Activated CD8-positive, alpha-beta T cell treated with anti-CD3 and anti-CD28 coated beads for 36 hours (primary cell): ENCODE measurements at places on chromosomes 6 and 20.
A peak's percentile ranks its signal among the peaks of the same experiment; 100 is the strongest.

DNA sequence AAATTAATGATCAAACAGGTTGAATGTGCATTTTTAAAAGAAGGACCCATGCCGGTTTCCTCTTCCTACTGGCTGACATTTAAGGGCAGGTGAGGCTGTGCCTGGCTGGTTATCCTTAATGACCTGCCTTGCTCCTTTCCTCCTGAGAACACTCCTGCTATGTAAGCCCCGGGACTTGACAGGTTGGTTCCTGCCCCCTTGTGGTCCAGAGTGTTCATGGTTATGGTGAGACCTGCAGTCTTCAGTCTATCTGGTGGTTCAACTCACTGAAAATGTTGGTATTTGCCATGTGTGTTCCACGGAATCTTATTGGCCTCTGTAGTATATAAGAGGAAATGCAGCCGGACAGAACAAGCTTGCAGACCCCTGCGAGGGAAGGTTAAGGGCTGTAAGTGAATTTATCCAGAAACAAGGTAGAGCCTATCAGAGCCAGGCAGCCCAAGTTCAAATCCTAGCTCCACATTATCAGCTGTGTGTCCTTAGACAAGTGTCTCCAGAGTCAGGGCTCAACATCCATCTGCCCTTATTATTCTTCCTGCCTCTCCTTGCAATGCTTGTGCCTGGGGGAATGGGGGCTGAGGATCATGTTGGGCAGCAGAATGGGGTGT, 5.2 kb upstream of the BPIFA3 start:
- peak; percentile 57 for DNase-seq

- no peak for DNase-seq
Measured at GRCh38 chr20:51118985-51119527, 96.1 kb upstream of the KCNG1 start.

DNA sequence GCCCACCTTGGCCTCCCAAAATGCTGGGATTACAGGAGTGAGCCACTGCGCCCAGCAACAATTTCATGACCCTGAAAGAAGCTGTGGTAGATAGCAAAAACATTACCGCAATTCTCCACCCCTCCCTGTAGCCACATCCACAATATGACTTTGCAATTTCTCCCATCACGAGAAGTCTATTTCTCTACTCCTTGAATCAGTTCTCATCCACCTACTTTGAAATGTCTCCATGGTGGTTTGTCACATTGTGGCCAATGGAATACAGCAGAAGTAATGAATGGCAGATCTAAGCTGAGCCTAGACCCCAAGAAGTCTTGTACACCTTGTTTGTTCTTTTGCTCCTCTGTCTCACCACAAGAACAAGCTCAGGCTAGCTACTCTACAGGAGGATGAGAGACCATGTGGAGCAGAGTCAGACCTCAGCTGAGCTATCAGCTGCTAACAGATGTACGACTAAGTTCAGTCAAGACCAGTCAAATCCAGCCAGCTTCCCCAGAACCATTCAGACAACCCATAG, 6.3 kb downstream of the OXT start:
- peak; percentile 39 for DNase-seq

DNA sequence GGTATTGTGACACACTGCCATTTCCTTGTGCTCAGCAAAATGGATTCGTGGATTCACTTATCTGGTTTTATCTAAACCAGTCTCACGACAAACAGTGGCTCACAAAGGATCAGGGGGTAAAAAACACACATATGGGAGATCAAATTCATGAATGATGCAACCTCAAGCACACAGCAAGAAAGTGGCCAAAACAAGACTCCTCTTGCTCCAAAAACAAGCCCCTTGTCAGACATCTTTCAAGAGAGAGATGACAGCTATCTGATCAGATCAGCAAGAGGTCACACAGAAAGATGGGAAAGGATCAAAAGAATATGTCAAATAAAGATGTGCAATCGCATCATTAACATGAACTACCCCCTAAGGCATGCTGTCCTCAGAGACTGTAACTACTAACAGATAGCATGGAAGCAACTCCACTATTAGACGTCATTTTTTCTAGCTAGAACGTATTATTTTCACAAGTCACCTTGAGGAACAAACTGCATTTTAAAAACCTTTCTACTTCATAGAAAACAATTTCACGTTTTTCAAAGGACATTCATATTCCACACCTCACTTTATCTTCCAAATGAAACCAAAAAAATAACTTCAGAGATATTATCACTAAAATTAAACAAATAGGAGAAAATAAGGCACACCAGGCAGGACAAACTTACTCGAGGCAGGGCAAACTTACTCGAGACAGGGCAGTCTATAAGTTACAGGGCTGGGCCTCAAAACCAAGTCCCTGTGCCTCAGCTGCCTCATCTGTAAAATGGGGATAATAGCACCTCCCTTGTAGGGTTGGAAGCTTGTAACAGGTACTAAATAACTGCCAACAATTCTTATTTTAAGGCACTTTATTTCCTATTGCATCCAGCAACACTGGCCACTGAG, 122.3 kb downstream of the PREX1 start:
- DNase-seq = no peak

- no peak for DNase-seq
Measured at GRCh38 chr6:160131636-160132296, 10.2 kb downstream of the SLC22A1 start.

DNA sequence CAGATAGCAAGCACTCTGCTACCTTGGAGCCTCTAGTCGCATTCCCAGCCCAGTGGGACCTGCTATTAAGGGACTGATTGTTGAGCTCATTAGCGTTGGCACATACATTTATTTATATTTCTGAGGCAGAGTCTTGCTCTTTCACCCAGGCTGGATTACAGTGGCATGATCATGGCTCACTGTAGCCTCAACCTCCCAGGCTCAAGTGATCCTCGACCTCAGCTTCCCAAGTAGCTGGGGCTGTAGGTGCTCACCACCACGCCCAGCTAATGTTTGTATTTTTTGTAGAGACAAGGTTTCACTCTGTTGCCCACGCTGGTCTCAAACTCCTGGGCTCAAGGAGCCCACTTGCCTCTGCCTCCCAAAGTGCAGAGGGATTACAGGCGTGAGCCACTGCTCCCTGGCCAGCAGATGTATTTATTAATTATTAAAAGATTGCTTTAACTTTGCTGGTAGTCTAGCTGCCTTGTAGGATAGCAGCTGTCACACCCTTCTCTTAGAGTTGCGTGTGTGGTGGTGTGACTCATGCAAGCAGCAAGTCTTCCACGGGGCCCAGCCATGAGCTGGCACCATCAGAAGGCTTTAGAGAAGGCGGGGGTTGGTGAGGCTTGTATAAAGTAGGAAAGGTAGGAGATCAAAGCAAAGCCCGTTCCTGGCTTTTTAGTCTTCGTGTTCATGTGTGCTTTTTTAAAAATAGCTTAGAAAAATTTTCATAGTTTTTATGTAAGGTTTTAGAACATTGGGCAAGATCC, 16.5 kb downstream of the ACTR5 start:
- DNase-seq = peak; percentile 80

- DNase-seq = peak; percentile 79
Measured at GRCh38 chr6:2733324-2733723, 17.4 kb downstream of the MYLK4 start.

DNA sequence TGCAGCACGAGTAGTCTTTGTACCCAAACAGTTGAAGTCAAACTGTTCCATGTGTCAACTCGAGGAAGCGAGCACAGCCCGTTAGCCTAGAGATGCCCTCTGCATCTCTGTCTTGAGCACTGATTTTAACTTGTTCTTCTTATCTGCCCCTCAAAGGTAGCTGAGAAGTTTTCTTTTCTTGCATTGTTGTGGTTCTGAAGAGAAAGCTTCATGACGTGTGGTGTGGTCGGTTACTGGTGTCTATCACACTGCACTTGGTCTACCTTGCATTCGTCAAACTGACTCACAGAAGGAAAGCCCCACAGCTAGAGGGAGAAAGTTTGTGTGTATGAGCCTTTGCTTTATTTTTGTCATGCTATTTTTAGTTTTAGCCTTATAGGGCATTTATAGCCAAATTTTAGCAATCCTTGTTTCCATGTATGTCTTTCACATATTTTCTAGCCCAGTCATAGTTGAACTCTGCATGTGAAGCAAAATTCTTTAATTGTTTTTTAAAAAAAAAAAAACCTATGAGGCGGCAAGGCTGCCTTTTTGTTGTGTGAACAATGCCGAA, 115.1 kb downstream of the JAG1 start:
- peak; percentile 86 for DNase-seq

DNA sequence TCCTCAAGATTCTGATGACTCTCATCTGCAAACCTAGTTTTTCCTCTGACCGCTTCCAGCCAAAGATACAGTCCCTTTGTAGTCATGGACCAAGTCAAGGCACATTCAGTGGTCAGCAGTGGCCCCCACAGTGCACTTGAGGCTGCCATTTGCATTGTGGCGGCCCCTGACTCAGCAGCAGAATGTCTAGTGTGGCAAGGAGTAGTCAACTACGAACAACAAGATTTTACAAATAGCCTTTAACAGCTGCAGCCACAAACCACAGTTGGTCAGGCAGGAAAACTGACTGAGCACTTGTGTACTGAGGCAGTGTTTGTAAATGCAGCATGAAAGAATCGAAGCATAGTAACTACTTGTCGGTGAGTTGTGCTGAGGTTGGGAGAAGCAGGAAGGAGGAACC, 49.6 kb downstream of the SLC2A12 start:
- no peak for DNase-seq

GRCh38 chr20:23086056-23086566, at the start of gene CD93:
TSS of gene CD93 (minus strand) at chr20:23086324. CDS start at chr20:23086192, 132 bp downstream.
- peak; percentile 42 for DNase-seq

GRCh38 chr20:24096864-24097450, 108.4 kb upstream of the GGTLC1 start:
- no peak for DNase-seq

DNA sequence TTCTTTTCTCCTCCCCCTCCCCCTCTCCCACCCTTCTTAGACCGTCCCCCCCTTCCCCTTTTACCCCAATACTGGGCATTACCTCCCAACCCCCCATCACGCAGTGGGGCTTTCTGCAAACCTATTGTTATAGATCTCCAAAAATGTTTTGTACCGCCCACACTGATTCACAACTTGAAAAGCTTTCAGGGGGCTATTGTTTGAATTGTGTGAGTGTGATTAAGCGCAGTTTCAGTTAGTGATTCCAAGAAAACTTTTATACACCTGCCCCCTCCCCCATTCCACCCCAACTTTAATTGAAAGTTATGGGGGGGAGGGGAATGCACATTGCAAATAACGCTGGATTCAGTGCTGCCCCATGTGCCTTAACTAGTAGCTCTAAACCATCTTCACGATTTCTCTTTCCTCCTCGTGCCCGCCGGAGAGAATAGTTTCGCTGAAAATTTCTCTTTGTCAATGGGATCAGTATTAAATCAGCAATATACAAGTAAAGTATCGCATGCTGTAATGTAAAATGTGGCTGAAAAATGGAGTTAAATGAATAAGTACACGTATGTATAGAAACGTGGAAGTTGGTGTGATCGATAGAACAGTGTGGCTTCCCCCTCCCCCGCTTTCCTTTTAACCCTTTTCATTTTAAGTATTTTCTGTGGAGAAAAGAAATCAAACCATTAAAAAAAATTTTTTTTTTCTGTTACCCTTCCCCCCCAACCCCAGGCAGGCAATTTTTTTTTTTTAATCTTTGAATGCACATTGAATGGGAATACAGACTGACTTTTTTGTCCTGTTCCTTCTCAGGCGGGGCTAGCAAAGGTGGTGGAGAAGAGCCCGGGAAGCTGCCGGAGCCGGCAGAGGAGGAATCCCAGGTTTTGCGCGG, 632 bp downstream of the LIN28B start:
- peak; percentile 14 for DNase-seq

DNA sequence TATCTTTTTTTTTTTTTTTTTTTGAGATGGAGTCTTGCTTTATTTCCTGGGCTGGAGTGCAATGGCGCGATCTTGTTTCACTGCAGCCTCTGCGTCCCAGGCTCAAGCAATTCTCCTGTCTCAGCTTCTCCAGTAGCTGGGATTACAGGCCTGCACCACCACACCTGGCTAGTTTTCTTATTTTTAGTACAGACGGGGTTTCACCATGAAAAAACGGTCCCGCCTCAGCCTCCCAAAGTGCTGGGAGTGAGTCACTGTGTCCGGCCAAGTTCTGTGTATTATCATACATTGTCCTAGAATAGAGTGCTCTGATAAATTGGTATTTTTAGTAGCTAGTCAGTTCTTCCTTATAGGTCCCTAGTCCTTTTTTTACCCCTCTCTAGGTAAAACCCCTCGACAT, 2.8 kb downstream of the SNRPC start:
- no peak for DNase-seq

GRCh38 chr6:149895833-149896271, 2.1 kb downstream of the RAET1E start:
- peak; percentile 71 for DNase-seq

GRCh38 chr6:19789100-19789803, 47.9 kb upstream of the ID4 start:
- no peak for DNase-seq

DNA sequence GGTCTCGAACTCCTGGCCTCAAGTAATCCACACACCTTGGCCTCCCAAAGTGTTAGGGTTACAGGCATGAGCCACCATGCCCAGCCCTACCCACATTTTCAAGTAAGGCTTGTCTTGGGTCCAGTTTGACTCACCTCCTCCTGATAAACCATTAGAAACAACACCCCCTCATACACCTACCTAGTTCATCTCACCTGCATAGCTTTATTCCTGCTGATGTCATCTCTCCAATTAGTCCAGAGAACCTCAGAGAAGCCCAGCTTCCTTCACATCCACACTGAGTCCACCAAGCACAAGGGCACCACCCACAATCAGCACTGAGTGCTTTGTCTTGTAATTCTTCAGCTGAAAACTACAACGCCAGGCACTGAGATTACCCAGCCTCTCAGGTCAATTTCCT, 35.3 kb downstream of the KIF16B start:
- DNase-seq = no peak

GRCh38 chr20:22921595-22922421, 113.3 kb upstream of the SSTR4 start:
- DNase-seq = no peak

GRCh38 chr6:21354805-21355238, 238.7 kb upstream of the SOX4 start:
- DNase-seq = no peak

GRCh38 chr6:135231469-135231844, 50.3 kb downstream of the MYB start:
- DNase-seq = peak; percentile 47

DNA sequence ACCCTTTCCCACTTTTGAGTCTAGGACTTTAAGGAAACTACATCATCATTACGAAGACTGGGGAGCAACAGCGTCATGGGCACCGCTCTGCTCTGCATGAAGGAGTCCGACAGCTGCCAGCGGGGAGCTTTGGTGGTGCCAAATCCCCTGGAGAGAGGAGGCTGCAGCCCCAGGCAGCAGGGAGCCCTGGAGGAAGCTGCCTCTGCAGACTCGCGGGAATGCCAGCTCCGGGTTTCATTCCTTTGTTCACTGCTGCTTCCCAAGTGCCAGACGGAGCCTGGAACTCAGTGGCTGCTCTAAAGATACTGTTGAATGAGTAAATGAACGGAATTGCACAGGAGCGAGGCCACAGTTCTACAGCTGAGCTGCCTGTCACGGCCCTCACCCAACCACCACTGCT, 196.5 kb upstream of the THBS2 start:
- DNase-seq = no peak

GRCh38 chr6:162068340-162068739, 659.2 kb downstream of the PRKN start:
- no peak for DNase-seq

GRCh38 chr6:147195510-147195909, 8.7 kb upstream of the STXBP5 start:
- DNase-seq = no peak
